ENCODE measurements at places on chromosomes 11 and 22. TPM values are rescaled to one million over a fixed set of nuclear protein-coding genes. Genes with fewer than 3 reads are reported as not detected.
A peak's percentile ranks its signal among the peaks of the same experiment; 100 is the strongest.

DNA sequence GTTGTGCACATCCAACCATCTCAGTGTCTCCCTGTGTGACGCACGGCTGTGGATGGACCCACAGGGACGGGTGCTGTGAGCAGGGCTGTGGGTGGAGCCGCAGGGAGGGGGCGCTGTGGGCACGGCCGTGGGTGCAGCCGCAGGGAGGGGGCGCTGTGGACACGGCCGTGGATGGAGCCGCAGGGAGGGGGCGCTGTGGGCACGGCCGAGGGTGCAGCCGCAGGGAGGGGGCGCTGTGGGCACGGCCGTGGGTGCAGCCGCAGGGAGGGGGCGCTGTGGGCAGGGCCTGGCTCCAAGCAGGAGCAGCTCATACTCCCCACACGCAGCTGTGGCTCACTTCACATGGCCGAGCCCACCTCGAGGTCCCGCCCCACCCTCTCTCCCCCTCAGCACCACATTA lies 6.0 kb upstream of the MAPK11 start:
- no peak for DNase-seq

DNA sequence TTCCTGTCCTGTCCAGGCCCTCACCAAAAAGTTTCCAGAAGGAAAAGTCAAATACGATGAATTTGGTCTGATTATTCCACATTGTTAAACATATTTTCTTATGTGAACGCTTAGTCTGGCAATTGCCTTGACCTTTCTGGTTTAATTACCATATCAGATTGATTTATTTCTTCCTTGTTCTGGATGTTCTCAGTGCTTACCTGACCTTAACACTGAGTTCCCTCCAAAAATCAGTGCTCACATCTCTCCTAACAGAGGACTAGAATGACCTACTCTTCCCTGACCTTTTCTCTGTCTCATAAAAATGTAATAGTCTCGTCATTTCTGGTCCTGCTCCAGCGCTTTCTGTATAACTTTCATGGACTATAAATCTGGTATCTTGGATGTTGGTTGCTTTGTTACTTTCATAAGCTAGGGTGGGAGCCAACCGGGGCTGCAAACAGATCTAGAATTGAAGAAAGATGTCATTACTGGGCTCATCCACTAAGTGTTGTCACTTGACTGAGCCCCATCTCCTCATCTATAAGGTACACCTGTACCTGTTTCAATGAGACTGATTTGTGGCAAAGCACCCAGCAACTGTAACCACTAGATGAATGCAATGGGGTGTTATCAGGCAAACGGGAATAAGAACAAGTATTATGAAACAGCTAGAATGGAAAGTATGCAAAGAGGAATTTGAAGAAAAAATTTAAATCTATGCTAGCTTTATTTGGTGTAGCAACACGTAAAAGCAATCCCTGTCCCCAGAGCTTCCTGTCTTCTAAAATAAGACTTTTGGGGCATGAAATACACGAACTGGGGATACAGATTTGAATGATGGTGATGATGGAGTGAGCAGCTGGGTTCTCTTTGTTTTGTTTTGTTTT lies 2.4 kb downstream of the FADS2 start:
- DNase-seq: no peak

DNA sequence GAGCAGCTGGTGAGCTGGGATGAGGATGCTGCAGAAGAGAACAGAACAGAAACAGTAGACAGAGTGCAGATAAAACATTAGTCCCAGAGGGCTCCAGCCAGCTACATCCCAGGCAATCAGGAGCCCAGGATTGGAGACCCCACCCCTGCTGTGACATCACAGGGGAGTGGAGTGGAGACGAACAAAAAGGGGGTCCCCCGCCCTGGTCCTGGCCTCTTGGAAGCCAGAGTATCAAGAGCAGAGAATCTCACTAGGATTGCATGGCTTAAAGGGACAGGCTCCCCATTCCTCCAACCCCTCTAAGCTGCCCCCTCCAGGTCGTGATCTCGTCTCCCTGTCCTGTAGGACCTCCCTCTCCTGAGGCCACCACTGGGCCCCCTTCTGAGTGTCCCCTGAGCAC lies at the start of gene P2RX3:
P2RX3 (plus strand) TSS at position 211 of the 400 bp plus-strand sequence. CDS start 199 bp downstream, outside the sequence.
- DNase-seq: peak; percentile 36

NTM gene
- 12.1 TPM for total RNA-seq

Data from tongue (tissue), 3 donors.